ENCODE measurements at places on chromosomes 5 and 9. TPM values are rescaled to one million over a fixed set of nuclear protein-coding genes. Genes with fewer than 3 reads are reported as not detected.

GRCh38 chr9:92746567-92747458 lies 17.8 kb downstream of the BICD2 start:
- H3K4me1 ChIP-seq, result peaks cover 43% of the 10 kb centered on the region
- H3K27me3 ChIP-seq, result no peaks in the 10 kb centered on the region
- DNase-seq, result peak; percentile 60
- H3K36me3 ChIP-seq, result no peaks in the 10 kb centered on the region
- H3K27ac ChIP-seq, result no peak overlapping the region

DNA sequence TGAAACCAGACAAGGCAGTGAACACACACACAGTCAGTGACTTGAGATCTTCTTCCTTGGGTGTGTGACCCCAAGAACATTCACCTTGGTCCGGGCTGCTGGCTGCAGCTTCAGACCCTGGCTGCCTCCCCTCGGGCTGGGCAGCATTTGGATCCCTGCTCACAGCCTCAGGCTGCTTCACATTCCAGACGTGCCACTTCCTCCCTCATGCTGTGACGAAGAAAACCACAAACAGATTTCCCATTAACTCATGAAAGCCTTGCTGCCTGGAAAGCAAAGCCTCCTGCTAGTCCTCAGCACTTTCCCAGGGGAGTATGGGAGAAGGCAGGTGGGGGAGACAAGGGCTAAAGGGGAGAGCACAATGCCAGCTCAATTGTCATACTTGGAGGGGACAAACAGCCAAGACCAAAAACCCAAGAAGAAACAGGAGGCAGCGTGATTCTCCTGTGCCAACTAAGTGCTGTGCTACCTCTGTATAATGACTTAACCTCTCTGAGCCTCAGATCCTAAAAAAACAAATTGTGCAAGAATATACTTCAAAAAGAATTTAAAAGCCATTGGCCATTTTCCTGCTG lies 594.6 kb upstream of the BRINP1 start:
- H3K27me3 ChIP-seq, result no peaks in the 10 kb centered on the region
- H3K4me1 ChIP-seq, result peaks cover 10% of the 10 kb centered on the region
- peak; percentile 56 for DNase-seq
- no peak overlapping the region for H3K4me3 ChIP-seq

GRCh38 chr9:38126730-38127129 lies 57.7 kb upstream of the SHB start:
- DNase-seq, result no peak
- H3K4me1 ChIP-seq, result no peaks in the 10 kb centered on the region
- H3K27me3 ChIP-seq, result no peaks in the 10 kb centered on the region
- H3K27ac ChIP-seq, result no peak overlapping the region
- no peak overlapping the region for H3K4me3 ChIP-seq
- no peaks in the 10 kb centered on the region for H3K36me3 ChIP-seq

DNA sequence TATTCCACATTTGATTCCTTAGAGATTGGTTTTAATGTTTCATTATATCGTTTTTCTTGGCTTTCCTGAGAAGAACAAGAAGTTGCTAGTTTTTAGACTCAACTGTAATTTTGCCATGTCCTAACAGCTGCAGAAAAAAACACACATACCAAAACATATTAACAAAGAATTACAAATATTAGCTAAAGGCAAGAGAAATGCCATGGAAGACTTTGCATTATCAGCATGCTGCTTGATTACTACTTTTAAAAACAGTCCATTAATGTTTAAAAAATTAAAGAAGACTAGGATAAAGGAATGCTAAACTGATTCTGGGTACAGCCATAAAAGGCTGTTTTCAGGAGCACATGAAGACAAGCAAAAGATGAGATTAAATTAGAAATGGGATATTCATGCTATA lies 20.5 kb upstream of the IFNE start:
- H3K4me3 ChIP-seq, result no peak overlapping the region
- H3K4me1 ChIP-seq, result no peaks in the 10 kb centered on the region
- H3K27ac ChIP-seq, result no peak overlapping the region
- H3K27me3 ChIP-seq, result no peaks in the 10 kb centered on the region

DNA sequence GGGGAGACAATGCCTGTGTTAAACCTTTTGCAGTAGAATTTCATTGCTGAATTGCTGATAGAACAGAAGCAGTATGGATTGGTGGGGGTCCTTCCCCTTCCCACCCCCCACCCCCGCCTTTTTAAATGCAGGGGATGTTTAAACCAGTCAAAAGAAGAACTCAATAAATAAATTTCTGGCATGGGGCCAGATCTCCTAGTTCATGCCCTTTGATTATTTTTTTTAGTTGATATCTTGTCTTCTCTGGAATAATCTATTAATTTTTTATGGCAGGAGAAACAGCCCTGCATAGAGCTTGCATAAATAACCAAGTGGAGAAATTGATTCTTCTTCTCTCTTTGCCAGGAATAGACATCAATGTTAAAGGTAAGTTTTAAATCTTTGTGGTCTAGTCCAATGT lies 72.8 kb downstream of the SLF1 start:
- DNase-seq, result no peak
- no peaks in the 10 kb centered on the region for H3K4me1 ChIP-seq
- peaks cover 6% of the 10 kb centered on the region for H3K36me3 ChIP-seq
- no peaks in the 10 kb centered on the region for H3K27me3 ChIP-seq
- no peak overlapping the region for H3K27ac ChIP-seq
- no peak overlapping the region for H3K4me3 ChIP-seq

DNA sequence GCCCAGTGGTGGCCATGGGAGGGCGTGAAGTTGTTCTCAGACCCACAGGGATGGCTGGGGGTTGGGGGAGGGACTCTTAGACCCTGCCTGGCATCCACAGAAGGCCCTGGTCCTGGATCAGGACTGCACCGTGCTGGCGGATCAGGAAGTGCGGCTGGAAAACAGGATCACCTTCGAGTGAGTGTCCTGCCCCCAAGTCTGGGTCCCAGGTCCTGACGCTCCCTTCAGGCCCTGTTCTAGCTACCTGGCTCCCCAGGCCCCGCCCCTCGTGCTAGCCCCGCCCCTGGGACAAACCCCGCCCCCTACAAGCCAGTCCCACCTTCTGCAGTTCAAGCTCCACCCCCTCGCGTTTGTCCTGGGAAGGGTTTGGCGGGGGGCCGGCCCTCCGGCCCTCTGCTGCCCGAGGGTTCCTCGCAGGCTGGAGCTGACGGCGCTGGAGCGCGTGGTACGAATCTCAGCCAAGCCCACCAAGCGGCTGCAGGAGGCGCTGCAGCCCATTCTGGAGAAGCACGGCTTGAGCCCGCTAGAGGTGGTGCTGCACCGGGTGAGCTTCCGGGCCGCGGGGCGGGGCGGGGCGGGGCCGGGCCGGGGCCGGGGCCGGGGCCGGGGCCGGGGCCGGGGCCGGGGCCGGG lies 12.9 kb downstream of the RGS14 start:
- H3K4me3 ChIP-seq, result peak overlapping the region; percentile 45
- H3K4me1 ChIP-seq, result no peaks in the 10 kb centered on the region
- peak; percentile 85 for DNase-seq
- peaks cover 2% of the 10 kb centered on the region for H3K27me3 ChIP-seq

GRCh38 chr9:14958989-14959388 lies 48.8 kb upstream of the FREM1 start:
- no peak for DNase-seq
- H3K27ac ChIP-seq, result no peak overlapping the region
- H3K4me1 ChIP-seq, result no peaks in the 10 kb centered on the region
- H3K36me3 ChIP-seq, result no peaks in the 10 kb centered on the region
- no peak overlapping the region for H3K4me3 ChIP-seq
- no peaks in the 10 kb centered on the region for H3K27me3 ChIP-seq

- peaks cover 18% of the 10 kb centered on the region for H3K4me1 ChIP-seq
- peak; percentile 37 for DNase-seq
- H3K27ac ChIP-seq, result no peak overlapping the region
- no peaks in the 10 kb centered on the region for H3K36me3 ChIP-seq
- no peaks in the 10 kb centered on the region for H3K27me3 ChIP-seq
- no peak overlapping the region for H3K4me3 ChIP-seq
Observed at GRCh38 chr5:68707575-68707974, 386.2 kb upstream of the SLC30A5 start.

Gene EGR1
- 15.8 TPM for total RNA-seq

- H3K27me3 ChIP-seq, result no peaks in the 10 kb centered on the region
- no peak overlapping the region for H3K27ac ChIP-seq
- no peak overlapping the region for H3K4me3 ChIP-seq
- H3K36me3 ChIP-seq, result no peaks in the 10 kb centered on the region
Observed at GRCh38 chr9:77384406-77384805, 207.1 kb downstream of the VPS13A start.

DNA sequence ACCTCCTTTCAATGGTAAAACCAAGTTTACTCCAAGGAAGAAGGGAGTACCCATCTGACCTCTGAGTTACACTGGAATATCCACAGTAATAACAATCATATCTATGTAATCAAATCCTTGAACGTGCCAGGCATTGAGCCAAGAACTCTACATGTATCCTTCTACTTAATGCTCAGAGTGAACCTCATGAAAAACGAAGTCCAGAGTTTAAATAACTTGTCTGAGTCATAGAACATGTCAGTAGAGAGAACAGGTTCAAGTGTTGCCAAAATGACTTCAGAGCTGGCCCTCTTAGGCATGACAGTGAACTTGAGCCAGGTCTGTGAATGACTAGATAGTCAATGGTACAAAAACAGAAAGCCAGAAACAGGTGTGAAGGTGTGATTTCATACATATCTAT lies 164.1 kb upstream of the ZNF618 start:
- DNase-seq, result peak; percentile 39
- no peak overlapping the region for H3K27ac ChIP-seq
- no peaks in the 10 kb centered on the region for H3K27me3 ChIP-seq
- H3K4me3 ChIP-seq, result no peak overlapping the region
- H3K4me1 ChIP-seq, result peaks cover 7% of the 10 kb centered on the region

Gene SPINK4
- not detected for total RNA-seq

GRCh38 chr5:76223696-76224095 lies 140.5 kb downstream of the SV2C start:
- no peak for DNase-seq
- no peaks in the 10 kb centered on the region for H3K27me3 ChIP-seq
- no peak overlapping the region for H3K27ac ChIP-seq
- no peaks in the 10 kb centered on the region for H3K4me1 ChIP-seq

Gene OTP
- total RNA-seq, result not detected

DNA sequence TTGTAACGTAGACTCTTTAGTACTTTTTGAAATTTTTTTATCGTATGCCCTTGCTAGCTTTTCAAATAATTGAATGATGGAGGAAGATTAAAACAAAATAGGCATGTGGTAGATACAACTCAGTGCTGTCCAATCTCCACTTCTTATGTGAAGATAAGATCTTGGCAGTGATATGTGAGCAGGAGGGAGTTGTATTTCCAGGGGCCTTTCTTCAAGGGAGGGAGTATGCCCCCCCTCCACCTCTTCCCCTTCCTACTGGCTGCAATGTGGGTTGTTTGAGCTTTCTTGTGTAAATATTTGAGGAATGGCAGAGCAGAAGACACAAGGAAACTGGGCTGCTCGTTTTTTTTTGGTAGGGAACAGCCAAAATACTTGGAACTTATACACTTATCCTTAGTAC lies 374.9 kb downstream of the PSAT1 start:
- H3K27ac ChIP-seq, result no peak overlapping the region
- H3K36me3 ChIP-seq, result no peaks in the 10 kb centered on the region
- no peak overlapping the region for H3K4me3 ChIP-seq
- no peaks in the 10 kb centered on the region for H3K27me3 ChIP-seq
- no peak for DNase-seq
- H3K4me1 ChIP-seq, result no peaks in the 10 kb centered on the region

GRCh38 chr5:160506006-160507004 lies 84.7 kb downstream of the PTTG1 start:
- H3K36me3 ChIP-seq, result no peaks in the 10 kb centered on the region
- H3K27me3 ChIP-seq, result no peaks in the 10 kb centered on the region
- H3K27ac ChIP-seq, result no peak overlapping the region
- H3K4me1 ChIP-seq, result no peaks in the 10 kb centered on the region
- H3K4me3 ChIP-seq, result no peak overlapping the region
- peak; percentile 81 for DNase-seq

Measured in lung (tissue), 17 donors.